ENCODE measurements at places on chromosomes 6 and 20.

- no peak for DNase-seq
These were observed 2.3 kb downstream of the POFUT1 start for GRCh38 chr20:32209850-32210605.

- no peak for DNase-seq
These were observed 68.8 kb downstream of the EYS start for GRCh38 chr6:65638047-65638831.

GRCh38 chr20:20411402-20411801 is 43.5 kb downstream of the INSM1 start:
- DNase-seq, result no peak

- DNase-seq, result no peak
These were observed 136.9 kb downstream of the FOXO3 start for GRCh38 chr6:108697561-108698161.

Measured in stimulated activated CD8-positive, alpha-beta memory T cell treated with anti-CD3 and anti-CD28 coated beads, Interleukin-4, amount 100 ng/mL, for 24 hours (primary cell).